Activated naive CD4-positive, alpha-beta T cell (primary cell): ENCODE measurements at places on chromosomes 13 and 19.

GRCh38 chr19:47405854-47406417, 13.4 kb downstream of the MEIS3 start:
- no peak for DNase-seq

- DNase-seq, result no peak
These were observed 3.8 kb downstream of the PPP1R12C start for GRCh38 chr19:55113570-55114039.

DNA sequence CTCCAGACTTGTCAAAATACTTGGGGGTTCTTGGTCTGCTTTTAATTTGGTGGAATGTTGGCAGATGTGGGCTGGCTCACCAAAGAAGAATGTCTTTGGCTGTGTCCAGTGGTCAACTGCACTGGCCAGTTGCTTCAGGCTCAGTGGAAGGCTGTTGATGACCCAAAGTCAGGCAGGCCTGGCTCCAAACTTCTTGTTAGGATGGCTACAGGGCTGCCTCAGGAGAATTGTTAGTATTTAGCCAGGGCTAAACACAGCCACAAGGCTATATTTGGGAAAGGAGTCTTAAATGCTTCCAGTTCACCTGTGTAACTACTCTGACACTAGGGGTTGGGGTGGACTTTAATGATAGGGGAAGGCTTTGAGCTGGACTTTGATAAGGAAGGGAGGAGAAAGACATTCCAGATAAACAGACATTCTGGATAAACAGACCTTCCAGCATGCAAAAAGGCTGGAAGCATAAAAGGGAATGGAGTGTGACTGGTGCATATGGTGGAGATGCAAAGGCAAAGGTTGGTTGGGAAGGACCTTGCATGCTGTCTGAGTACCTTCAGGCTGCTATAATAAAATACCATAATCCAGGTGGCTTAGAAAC, 116.8 kb downstream of the FOXO1 start:
- DNase-seq, result no peak

- DNase-seq, result no peak
These were observed 107.9 kb upstream of the SLC7A1 start for GRCh38 chr13:29703421-29703820.

GRCh38 chr13:91078093-91078679, 269.3 kb upstream of the MIR17HG start:
- DNase-seq, result no peak

DNA sequence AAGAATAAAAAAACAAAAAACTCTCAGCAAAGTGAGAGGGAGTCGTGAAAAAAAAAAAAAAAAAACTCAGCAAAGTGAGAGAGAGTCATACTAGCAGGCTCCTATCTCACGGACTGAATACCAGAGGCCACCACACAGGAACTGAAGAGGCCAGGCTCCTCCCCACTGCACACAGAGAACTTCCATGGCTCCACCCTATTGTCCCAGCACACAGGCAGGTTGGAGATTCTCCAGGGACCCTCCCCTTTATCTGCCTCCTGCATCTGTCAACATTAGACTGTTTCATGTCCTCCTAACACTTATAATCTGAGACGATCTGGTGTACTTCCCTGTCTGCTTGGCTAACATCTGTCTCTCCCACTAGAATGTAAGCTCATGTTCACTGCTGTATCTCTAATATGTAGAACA, 37.0 kb upstream of the FARP1 start:
- DNase-seq, result no peak

DNA sequence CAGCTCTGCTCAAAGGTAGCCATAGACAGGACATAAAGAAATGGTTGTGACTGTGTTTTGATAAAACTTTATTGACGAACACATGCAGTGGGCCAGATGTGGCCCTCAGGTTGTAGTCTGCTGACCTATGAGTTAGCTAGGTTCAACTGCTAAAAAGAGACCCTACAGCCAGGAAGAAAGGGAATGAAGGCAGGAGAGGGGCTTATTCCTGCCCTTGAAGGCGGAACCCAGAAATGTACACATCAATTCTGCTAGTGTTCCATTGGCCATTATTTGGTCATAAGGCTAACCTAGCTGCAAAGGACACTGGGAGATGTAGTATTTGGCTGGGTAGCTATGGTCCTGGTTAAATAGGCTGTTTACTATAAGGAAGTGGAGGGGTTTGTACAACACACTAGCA, 18.0 kb downstream of the APBA3 start:
- no peak for DNase-seq

GRCh38 chr13:97499181-97499580, 65.2 kb downstream of the RAP2A start:
- DNase-seq, result no peak

DNA sequence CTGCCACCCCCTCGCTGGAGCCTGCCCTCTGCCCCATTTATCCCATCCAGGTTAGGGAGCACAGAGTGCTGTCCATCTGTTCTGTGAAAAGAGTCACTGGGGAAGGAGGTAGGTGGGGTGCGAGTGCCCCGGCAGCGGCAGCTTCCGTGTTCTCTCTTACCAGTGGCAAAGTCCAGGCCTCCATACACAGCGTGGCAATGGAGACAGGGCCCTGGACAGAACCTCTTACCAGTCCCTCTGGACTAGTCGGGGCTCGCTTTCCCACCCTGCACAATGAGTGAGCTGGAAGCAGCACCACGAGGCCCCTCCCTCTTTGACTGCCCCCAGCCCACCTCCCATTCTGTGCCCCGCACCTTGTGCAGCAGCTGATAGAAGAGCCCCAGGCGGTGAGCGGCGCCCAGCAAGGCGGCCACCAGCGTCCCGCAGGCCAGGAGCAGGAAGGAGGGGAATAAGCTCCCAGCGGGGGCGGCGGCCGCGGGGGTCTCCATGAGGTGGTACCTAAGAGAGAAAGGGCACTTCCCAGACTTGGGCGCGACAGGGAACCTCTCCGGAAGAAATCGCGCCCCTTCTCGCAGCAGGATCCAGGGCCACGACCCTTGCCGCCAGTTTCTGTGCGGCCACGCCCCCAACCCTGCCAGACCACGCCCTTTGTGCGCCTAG, 17.5 kb downstream of the SYDE1 start:
- DNase-seq, result no peak

DNA sequence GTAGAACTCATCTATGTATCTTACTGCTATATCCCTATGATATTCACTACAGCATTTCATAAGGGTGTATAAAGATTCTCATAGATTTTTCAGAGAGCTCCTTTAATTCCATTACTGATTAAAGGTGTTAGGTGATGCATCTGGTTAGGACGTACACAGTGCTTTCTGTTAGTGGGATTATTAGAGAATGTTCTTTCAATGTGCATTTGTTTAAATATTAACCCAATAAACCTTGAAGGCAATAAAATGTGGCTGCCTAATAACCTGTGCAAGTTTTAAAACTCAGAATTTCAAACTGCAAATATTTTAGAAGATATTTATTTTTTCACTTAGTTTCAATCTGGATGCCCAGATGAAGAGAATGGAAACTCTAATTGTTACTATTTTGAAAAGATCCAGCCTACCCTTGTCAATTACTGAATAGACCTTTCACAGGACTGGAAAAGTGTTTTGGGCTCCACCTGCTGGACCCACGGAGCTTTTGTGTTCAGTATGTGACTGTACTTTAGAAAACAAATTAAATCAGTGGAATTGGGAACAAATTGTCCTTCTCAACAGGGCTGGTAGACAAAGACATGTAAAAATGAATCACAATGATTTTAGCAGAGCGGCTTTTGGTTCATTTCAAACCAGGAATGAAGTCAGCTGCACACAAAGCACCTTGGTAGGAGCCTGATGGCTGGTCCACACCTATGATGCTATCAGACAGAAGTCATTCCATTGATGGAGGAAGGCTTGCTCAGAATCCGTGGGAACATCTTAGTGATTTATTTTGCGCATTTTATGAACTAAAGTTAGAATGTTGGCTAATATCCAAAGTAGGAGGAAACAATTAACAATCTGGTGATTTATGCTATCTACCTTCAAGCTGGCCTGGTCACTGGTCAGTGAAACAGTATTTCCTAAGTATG, 89.4 kb upstream of the RAP2A start:
- peak; percentile 20 for DNase-seq

- DNase-seq, result no peak
These were observed 5.3 kb upstream of the RNF6 start for GRCh38 chr13:26227166-26227971.

DNA sequence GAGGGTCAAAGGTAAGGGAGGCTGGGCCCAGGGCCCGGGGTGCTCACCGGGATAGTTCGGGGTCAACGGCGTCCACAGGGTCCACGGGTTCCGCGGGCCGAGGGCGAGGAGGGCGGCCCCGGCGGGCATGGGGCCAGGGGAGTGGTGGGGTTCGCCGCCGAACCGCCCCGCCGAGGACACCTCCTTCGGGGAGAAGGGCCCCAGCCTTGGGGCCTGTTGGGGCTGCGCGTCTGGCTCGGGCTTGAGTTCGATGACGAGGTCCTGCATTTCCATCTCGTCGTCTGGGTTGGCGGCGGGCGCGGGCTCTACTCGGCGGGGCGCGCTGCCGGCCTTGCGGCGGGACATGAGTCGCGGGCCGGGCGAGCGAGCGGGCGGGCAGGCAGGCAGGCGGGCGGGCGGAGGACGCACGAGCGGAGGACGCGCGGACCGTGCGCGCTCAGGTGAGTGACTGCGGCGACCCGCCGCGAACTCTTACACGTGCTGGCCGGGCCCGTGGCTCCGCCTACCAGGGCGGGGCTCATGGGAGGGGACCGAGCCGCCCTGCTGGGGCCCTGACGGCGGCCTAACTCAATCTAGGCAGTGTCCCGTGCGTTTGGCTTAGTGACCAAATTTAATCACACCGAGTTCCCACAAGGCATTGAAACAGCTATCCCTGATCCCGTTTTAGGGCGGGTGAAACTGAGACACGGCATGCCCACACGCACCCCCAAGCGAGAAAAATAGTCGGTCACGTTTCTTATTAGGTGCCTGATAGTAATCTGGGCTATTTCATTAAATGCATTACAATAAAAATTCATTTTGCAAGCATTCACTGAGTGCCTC, at the start of gene ZNF296:
Gene ZNF296 (minus strand): TSS at position 450 of the 822 bp plus-strand sequence. CDS start 105 bp downstream, at position 345.
- peak; percentile 32 for DNase-seq

DNA sequence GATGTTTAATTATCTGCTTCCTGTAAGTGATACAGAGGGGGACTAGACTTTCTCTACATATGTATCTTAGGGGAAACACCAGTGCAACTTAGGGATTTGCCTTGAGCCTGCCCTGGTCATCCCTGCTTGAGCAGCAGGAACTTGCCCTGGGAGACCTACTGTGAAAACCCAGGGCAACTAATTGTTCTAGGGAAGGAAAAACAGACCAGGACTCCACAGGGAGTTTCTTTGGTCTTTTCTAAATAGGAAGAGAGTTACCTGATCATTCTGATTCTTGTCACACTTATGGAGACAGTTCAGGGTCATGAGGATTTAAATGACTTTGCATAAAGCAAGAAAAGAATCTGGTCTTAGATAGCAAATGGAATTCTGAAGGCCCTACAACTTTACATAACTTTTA, 89.1 kb downstream of the WASF3 start:
- DNase-seq, result no peak

- DNase-seq, result no peak
These were observed 196.5 kb downstream of the TEX29 start for GRCh38 chr13:111516712-111517640.

GRCh38 chr13:76387566-76387965, 498.6 kb downstream of the KCTD12 start:
- DNase-seq, result no peak

DNA sequence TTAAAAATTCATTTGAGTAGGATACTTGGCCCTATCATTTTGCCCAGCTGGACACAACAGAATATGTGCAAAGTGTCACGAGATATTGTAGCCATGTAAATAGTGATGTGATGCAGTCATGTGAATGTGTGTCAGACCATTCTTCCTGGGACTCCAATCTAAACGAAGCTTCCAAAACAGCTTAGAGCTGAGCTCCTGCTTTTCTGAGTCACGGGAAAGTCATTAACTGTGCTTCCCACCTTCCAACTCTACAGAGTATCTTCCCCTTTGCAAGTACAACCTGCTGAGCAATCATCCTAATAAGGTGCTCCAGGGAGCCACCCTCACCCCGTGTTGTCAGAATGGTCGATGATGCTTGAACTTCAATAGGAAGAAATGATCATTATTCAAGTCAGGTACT, 294.7 kb downstream of the MYO16 start:
- DNase-seq, result no peak

GRCh38 chr13:46751811-46752635, 44.9 kb downstream of the ESD start:
- peak; percentile 5 for DNase-seq

GRCh38 chr13:26255115-26255514, 1.2 kb downstream of the CDK8 start:
- DNase-seq, result no peak

GRCh38 chr19:16894080-16894479, 5.3 kb downstream of the F2RL3 start:
- DNase-seq, result no peak

GRCh38 chr13:33132644-33133440, 116.6 kb downstream of the KL start:
- DNase-seq, result no peak

- no peak for DNase-seq
These were observed 153.9 kb downstream of the DACH1 start for GRCh38 chr13:71712988-71713653.

- no peak for DNase-seq
These were observed 17.3 kb downstream of the UPF1 start for GRCh38 chr19:18848878-18849661.

- no peak for DNase-seq
These were observed 22.4 kb downstream of the MED26 start for GRCh38 chr19:16605553-16605994.

GRCh38 chr13:48162217-48162616, 67.3 kb upstream of the MED4 start:
- no peak for DNase-seq

DNA sequence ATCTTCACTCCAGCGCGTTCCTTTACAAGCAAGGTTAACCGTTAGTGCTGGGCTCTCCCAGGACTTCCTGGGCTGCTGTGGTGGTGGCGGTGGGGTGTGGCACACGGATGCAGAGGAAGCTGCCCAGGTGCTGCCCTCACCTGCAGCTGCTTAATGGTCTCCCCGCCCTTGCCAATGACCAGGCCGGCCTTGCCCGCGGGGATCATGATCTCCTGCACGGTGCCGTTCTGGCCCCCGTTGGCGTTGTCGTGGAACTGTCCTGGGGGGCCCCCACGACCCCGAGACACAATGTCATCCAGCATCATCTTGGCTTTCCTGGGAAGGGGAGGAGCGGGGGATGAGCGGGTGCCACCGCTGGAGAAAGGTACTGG, 6.1 kb downstream of the KHSRP start:
- no peak for DNase-seq

GRCh38 chr13:49403996-49404702, 39.7 kb downstream of the CAB39L start:
- no peak for DNase-seq

- DNase-seq, result no peak
These were observed 428.0 kb downstream of the SLITRK6 start for GRCh38 chr13:85371254-85371653.

GRCh38 chr13:42997381-42997780, 5.3 kb upstream of the EPSTI1 start:
- DNase-seq, result no peak
